ENCODE measurements at places on chromosomes 11 and 22.

DNA sequence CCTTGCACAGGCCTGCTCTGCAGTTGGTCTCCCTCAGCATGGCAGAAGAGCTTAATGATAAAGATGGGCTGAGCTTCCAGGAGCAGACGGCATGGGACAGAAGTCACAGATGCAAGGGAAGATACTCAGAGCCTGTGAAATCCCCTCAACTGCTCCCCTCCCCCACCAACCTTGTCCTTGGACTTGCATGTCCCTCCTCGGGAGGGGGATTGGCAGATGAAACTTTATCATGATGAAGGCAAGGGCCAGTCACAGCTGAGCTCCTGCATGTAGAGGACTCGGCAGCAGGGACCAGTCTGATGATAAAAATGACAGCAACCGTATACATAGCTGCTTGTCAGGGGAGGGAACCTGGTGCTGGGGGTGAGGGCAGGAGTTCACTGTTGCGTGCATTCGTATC is 6.8 kb upstream of the SLC22A8 start:
- DNase-seq, result no peak

GRCh38 chr22:48091060-48091650 is 1328.7 kb downstream of the TBC1D22A start:
- DNase-seq, result no peak

GRCh38 chr11:120554766-120555432 is 43.4 kb downstream of the GRIK4 start:
- DNase-seq, result no peak

GRCh38 chr22:42688241-42689211 is 32.1 kb downstream of the A4GALT start:
- no peak for DNase-seq

DNA sequence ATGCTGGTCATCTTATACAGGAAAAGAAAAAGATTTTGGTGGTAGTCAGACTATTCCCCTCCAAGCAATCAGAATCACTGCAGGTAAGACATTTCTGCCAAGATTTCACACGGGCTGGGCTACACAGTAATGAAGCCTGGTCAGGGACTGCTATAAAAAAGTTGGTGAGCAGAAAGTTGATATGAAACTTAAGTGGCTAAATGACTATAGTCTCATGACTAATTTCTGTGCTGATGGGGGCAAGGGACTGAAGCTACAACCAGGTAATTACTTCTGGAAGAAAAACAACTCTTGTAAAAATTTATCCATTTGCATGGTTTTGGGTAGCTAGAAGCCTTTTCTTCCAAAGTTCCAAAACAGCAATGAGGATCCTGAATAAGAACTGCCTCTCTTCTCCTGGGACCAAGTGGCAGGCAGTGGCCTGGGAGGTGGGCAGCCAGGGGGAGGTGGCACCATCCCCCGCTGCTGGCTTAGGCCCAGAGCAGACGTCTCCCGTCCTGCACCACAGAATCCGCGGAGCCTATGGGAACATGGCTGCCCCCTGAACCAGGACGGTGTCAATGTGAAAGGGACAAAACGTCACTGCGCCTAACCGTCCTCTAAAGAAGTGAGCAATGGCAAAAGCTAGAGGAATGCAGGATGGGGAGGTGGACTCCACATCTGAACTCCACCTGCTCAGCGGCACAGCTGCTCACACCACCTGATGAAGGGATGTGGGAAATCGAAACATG is 122.6 kb upstream of the LMO1 start:
- DNase-seq, result no peak

DNA sequence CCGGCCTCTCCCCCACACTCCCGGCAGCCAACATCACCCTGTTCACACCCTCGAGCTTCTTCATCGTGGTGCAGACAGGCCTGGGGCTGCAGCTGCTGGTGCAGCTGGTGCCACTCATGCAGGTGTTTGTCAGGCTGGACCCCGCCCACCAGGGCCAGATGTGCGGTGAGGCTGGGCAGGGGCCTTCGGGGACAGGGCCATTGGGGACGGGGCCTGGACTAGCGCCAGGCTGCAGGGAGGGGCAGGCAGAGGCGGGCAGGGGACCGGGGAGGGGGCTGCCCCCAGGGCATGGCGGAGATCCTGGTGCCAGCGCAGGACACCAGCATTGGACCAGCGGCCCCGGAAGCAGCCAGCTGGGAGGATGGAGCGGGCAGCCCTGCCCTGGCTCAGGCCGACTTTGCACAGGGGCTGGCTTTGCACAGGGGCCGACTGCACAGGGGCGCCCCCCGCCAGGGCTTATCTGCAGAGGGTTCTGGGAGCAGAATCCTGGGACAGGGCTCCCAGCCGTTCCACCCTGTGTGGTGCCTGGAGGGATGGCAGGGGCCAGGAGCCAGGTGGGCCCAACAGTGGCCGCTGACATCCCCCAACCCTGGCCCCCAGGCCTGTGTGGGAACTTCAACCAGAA is 8.6 kb downstream of the MUC5B start:
- DNase-seq, result no peak

DNA sequence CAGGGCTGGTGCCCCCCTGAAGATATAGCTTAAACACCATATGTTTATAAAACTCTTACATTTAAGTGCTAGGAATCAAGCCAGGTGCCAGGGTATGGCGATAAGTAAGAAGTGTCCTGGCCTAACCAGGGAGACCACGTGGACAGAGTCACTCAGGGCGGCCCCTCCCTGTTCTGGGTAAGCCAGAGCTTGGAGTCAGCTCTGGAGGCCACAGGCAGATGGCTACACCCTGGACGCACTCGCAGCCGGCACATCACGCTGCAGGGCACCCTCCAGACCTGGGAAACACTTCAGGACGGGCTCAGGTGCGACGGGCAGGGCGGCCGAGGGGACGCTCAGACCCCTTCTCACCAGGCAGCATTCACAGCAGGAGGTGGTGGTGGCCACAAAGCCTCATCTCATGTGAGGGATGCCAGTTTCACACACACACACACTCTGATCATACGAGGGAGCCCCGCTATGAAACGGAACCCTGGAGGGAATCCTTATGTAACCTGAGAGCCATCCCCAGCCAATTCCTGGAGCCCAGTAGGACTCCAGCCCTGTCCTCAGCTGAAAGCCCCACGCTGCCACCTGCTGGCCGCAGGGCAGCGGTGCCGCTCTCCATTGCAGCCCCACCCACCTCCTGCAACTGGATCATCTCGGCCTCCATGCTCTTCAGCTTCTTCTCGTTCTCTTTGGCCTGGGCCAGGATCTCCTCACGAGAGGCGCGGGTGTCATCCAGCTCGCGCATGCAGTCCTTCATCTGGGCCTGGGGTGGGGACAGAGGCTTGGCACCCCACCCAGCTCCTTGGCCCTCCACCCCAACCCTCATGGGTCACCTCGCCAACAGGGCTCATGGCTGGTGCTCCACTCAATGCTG is 33.4 kb downstream of the APOL1 start:
- peak; percentile 18 for DNase-seq

- no peak for DNase-seq
Measured at GRCh38 chr11:69365558-69365957, 71.6 kb downstream of the MYEOV start.

DNA sequence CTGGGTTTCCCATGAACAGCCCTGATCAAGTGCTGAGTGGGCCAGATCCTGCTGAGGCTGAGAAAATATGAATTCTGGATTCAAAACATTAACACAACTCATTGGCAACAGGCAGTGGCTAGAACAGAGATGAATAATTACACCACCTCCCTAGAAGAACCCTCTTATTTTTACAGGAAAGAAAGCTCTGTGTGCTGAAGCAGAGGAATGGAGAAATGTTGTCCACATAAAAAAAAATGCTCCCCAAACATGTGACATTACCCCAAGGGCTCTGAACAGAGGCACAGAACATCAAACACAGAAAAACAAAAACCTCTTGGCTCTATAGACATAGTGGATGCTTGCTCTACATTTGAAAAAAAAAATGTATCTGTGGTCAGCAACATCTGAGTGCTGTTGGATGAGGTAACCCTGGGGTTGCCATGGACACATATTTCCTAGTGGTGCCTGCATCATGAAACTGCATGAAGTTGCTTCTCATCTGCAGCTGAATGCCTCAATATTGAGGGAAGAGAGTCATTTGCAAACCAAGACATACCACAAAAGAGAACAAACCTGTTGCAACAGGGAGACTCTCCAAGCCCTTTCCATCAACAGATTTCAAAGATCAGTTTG is 98.8 kb downstream of the SNX19 start:
- DNase-seq, result no peak

DNA sequence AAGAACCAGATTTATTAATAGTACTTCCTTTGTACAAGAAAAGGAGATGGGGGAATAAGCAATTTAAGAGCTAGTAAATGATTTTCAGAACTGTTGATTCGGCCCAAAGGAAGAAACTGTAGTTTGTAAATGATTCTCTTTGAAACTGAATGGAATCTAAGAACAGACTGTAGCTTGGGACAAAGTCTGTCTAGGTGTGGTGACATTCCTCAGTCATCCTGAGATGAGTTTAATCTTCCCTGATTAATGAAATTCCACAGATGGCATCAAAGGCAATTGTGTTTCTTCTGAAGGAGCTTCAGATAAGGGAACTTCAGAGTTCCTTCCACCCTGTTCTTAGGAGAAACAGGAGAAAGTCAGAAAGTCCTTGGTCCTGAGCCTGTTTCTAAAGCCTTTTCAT is 2095.9 kb downstream of the LRRC4C start:
- no peak for DNase-seq

- no peak for DNase-seq
Measured at GRCh38 chr11:3339340-3339624, 39.7 kb downstream of the ZNF195 start.

GRCh38 chr22:45441138-45441537 is 27.6 kb downstream of the RIBC2 start:
- DNase-seq, result peak; percentile 42

DNA sequence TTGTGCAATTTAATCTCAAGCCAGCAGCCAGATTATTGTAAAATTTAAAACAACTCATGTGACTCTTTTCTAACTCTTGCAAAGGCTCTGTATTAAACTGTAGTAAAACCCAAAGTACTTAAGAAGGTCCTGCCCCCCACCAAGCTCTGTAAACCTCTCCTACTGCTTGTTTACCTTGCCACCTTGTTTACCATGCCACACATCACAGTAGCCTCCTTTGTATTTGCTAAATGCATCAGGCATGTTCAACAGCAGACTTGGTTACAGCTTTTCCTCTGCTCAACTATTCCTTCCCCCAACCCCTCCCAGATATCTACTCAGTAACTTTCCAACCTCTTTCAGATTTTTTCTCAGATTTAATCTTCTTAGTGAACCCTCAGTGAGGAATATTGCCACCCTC is 861.6 kb downstream of the METTL15 start:
- DNase-seq, result no peak
